Vagina (tissue), 2 donors: ENCODE measurements at places on chromosomes 2 and 18.

DNA sequence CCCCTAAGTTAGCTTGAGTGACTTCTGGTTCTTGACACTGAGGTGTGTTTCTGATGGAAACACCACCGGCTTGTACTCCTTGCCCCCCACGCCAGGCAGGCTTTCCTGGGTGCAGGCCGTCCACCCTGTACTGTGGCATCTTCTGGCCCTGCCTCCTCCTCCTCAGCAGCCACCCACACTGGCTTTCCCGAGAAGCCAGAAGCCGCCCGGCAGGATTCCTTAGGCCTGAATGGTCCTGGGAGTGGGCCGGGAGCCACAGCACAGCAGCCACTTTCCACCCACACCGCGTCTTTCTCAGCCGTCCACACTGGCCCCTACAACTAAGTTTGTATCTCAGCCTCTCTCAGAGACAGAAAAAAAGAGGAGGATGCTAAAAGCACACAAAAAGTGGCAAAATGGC lies 2.1 kb upstream of the HSBP1L1 start:
- peak; percentile 96 for DNase-seq

GRCh38 chr2:133959066-133959465 lies 294.8 kb upstream of the MGAT5 start:
- DNase-seq = no peak

- no peak for DNase-seq
Observed at GRCh38 chr18:7497081-7497480, 70.0 kb upstream of the PTPRM start.

DNA sequence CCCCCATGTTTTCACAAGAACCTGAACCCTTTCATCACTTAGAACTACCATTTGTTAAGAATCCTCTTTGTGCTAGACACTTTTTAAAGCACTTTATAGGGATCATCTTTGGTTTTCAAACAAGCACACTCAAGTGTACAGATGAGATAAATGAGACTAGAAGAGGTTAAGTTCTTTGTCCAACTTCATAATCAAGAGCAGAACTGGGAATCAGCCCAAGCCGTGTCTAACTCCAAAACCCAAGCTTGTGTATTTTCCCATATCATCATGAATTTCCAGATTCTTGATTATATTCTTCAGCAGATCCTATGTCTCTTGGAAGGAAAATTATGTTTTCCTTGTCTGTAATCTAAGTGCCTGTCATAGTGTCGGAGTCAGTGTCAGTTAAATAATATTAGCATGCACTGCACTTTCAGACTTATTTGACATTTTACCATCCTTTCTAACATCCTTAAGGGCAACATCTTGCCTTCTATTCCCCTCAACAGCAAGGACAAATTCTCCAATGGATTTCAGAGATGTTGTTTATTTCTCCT lies 123.0 kb upstream of the SETBP1 start:
- DNase-seq = no peak

GRCh38 chr2:158011055-158011771 lies 90.5 kb upstream of the UPP2 start:
- DNase-seq = no peak

DNA sequence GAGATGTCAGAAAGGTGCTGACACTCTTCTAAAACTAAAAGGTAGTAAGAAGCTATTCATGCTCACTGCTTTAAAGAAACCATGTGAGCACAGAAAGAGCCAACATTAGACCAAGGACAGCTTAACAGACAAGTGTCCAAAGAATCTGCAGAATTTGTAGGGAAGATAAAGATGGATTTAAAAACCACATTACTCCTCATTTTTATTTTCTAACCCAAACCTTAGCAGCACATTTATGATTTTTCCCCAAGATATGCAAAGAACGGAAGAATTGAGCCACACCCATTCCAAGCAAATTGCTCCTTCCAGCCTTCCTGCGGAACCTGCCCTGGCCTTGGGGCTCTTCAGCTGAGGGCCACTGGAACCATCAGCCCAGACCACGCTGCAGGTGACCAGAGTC lies 26.9 kb downstream of the MBP start:
- DNase-seq = no peak

- DNase-seq = no peak
Observed at GRCh38 chr18:1092228-1092627, 187.6 kb downstream of the ADCYAP1 start.

DNA sequence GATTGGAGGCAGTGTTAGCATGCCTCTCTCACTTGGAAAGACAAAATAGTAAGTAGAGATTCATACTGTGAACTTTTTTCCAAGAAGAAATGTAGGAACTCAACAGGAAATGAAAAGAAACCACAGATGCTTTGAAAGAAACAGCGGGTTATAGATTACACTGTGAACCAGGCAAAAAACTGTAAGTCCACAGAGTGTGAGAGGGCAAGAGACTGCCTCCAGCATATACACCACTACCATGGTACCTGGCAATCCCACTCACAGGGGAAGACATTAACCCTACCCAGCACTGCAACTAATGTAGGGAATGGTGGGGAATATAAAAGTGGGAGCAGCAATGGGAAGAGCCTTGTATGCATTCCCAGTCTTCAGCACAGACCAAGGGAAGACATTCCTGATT lies 150.6 kb upstream of the GALNT5 start:
- DNase-seq = no peak

GRCh38 chr2:112182581-112183034 lies 44.4 kb downstream of the FBLN7 start:
- peak; percentile 67 for DNase-seq

- no peak for DNase-seq
Observed at GRCh38 chr2:134792186-134792585, 46.2 kb upstream of the ACMSD start.

DNA sequence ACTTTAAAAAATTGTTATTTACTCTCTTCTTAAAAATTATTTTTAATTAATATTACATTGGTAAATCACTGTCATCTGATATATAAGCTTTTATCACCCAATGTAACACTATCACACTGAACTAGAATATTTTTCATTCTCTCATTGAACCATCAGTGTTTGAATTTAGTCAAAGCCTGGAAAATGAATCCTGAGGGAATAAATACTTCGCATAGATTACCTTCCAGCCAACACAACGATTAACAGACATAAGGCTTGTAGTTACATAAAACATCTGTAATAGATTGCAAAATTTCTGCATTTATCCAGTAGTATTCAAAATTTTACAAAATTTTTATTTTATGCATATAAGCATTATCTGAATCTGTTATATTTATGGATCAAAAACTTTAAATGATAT lies 314.9 kb downstream of the ERBB4 start:
- DNase-seq = no peak

DNA sequence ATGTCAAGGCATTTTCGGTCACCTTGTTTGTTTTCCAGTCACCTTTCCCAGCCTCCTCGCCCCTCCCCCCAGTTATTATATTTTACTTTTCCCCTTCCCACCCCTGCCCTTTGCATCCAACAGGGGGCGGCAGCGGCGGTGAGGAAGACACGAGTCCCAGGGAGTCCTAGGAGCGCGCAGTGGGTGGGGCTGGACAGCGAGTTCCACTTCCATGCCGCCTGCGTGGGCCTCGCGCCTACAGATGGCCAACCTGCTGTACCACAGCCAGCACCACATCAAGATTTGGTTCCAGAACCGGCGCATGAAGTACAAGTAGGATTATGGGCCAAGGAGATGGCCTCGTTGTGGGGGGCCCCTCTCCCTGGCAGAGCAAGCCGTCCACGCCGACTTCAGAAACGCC lies 37.2 kb upstream of the EVA1A start:
- no peak for DNase-seq

GRCh38 chr2:207984765-207985480 lies 40.4 kb downstream of the PLEKHM3 start:
- no peak for DNase-seq

DNA sequence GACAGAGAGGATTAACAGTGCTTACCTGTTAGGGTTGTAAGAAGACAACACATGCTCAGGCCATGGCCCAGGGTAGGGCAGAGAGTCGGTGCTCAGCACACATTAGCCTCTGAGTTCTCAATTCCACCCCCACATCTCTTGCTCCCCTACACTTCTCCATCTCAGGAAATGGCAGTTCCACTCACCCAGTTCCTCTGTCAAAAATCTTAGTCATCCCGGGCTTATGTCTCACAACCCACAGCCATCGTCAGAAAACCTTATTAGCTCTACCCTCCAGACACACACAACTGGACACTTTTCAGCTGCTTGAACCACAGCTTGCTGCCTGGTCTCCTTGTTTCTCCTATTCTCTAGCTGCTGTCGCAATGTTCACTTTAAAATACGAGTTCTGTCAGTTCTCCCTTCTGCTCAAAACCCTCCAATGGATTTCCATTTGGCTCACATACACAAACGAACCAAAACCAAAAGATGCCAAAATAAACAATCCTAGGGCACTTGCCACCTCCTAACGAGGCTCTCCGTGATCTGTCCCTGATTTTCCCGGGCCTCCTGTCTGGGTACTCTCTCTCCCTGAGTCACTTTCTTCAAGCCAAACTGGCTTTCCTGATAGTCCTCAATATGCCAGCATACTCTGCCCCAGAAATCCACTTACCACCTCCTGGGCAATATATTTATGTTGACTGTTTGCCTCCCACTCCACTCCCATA lies 89.7 kb downstream of the KCTD1 start:
- no peak for DNase-seq

GRCh38 chr2:120244656-120245519 lies 7.8 kb upstream of the RALB start:
- DNase-seq = no peak

- no peak for DNase-seq
Observed at GRCh38 chr2:172103471-172104272, 972 bp upstream of the DLX2 start.

DNA sequence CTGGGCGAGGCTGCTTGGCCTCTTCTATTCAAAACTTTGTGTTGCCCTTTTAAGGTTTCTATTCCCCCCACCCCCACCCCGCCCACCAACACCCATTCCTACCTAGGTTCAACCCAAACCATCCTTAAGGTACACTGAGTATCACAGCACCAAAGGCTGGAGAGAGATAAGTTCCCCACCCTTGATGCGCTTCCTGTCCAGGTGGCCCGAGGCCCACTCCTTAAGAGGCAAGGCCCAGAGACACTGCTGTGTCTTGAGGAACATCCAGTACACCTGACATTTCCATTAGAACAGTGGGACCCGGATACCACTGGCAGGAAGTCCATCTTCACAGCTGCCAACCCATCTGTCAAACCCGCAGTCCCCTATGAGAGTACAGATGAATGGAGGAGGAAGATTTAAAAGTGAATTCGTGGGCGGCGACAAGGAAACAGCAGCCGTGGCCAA lies 277 bp upstream of the INPP1 start:
- DNase-seq = no peak

DNA sequence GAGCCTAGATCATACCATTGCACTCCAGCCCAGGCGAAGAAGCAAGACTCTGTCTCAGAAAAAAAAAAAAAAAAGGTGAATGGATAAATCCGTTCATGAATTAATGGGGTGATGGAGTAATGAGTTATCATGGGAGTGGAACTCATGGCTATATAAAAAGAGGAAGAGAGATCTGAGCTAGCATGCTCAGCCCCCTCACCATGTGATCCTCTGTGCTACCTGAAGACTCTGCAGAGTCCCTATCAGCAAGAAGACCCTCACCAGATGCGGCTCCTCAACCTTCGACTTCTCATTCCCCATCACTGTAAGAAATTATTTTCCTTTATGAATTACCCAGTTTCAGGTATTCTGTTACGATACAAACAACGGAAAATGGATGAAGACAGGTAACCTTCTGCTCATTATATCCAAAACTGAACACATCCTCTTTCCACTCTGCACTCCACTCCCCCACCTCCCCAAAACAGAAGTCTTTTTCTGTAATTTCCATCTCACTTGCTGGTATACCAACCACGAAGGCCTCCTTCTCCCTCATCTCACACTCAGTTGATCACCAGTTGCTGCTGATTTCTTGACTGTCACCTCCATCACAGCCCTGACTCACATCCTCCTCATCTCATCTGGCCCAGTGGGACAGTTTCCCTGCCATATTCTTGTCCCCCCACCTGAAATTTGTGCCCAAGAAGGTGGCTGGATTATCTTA lies 8.8 kb downstream of the RETREG2 start:
- peak; percentile 22 for DNase-seq

- DNase-seq = no peak
Observed at GRCh38 chr2:27245626-27246025, 17.2 kb downstream of the SLC30A3 start.

DNA sequence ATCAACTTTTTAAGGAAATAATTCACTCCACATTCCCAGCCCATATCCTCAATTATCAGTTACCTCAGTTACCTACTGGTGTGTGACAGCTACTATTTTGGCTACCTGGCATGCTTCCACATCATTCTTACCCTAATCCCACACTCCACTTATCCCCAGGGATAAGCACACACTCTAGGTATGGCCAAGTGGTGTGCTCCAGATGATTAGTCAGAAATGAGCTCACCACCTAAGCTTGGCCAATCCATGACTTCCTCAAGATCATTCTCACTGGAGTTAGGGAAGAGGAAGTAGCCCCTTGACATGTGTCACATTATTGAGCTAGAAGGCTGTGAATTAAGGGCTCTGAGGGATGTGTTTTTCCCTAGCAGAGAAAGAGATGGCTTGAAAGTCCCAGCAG lies 20.9 kb upstream of the SMAD4 start:
- DNase-seq = no peak
